BJ (cell line): ENCODE measurements at places on chromosomes 4 and X.

- DNase-seq, result no peak
Observed at GRCh38 chr4:6769233-6769988, 13.1 kb upstream of the KIAA0232 start.

DNA sequence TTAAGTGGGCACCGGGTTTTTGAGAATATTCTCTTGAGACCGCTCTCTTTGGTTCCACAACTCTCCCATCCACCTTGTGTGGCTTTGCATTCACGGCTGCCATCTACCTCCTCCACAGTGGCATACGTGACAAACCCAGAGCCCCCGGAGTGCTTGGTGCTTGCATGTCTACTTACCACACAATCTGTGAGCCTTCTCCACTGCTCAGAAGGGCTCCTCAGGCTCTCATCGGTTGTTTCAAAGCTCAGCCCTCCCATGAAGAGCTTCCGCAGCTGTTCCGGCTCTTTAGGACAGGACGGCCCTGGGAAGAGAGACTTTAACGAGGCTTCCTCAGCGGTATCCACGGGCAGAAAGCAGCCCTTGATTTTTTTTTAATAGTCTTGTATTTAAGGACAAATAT, 167.6 kb upstream of the ANK2 start:
- DNase-seq, result no peak

DNA sequence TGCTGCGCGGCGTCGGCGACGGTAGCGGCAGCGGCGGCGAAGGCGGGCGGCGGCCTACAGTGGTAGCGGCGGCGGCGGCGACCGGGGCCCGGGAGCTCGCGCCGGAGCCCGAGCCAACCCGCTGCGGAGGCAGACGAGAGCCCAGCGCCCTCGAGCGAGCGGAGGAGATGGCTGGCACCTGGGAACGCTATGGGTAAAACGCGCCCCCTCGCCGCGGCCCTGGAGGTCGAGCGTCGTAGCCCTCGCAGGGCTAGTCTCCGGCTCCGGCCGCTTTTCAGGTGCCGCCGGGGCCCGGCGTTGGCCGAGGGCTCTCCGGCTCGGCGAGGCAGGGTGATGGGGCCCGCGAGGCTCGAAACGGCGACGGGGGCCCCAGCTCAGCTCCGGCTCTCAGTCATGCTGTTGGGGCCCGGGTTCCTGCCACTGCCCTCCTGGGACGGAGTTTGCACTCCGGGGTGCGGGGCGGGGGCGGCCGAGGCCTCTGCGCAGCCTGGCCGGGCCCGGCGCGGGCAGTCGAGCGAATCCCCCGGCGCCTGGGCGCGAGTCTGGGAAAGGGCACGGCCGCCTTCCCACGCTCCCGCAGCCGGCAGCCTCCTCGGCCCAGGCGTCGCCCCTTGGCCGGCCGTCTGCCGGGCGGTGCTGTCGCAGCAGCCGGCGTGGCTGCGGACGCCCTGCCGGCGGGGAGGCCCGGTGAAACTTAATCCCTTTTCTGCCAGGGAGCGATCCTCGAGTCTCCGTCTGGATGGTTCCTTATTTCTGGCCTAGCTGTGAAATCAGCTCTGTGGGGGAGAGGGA, 768 bp downstream of the MID2 start:
- DNase-seq, result no peak

DNA sequence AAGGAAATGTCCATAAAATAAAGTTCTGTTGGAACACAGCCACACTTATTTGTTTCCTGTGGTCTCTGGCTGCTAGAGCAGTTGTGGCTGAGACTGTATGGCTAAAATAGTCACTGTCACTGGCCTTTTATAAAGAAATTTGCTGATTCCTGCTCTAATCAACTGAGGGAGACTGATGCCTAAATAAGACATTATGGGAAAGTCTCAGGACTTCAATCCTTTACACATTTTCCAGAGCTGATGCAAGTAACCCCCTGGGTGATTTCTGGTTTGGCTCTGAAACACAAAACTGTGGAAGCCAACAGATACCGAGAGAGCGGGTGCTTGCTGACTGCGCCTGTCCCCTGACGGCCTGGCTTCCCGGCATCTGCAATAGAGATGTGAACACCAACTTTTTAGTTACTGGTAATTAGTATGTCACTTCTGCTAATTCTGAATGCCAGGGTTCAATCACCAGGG, 64.0 kb downstream of the POLR2B start:
- no peak for DNase-seq

- DNase-seq, result no peak
Observed at GRCh38 chrX:45261005-45261404, 60.3 kb upstream of the DIPK2B start.

DNA sequence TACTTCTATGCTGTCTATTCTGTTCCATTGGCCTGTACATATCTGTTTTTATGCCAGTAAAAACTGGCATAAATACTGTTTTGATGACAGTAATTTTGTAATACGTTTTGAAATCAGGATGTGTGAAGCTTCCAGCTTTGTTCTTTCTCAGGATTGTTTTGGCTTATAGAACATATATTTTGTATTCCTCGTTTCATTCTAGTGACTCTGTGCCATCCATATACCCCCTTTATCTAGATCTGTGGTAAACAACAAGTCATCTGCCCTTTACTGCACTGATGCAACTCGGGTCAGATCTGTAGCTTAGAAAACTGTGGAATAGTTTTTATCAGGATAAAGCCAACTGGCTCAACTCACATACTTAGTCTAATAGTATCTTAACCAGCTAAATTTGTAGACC, 233.7 kb downstream of the PRDM5 start:
- no peak for DNase-seq

DNA sequence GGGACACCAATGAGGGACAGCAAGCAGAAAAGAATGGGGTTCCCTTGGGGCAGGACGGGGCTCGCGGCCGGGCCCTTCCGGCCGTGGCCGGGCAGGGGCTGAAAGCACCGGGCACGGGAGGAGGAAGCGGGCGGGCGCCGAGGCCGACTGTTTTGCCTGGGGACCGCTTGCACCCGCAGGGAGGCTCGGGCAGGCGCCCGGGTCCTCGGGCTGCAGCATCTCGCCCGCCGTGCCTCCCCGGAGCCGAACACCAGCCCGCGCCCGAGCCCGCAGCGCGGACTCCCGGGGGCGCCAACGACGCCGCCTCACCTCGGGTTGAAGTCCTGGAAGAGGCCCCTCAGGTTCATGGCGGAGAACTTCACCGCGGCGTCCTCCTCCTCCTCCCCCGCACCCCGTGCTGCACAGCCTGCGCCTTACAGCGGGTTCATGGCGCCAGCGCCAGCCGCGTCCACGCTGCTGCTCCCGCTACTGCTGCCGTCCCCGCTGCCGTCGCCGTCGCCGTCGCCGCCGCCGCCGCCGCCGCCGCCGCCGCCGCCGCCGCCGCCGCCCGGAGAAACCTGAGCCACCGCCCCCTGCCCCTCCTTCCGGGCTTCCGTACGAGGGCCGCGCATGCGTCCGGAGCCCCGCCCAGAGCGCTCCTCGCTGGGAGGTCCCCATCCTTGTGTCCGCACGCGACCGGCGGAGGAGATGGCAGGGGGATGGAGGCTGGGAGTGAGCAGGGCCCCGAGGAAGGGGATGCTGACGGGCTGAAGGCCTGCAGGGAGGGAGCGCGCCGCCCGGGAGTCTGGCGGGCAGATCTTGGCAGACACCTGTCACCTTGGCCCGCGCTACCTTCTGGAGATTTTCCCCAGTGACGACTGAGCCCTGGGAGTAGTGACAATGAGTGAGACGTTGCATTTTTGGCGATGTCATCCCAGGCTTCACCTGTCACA, at the start of gene TMEM185A:
Gene TMEM185A, minus strand, starts transcription at position 559 of the 932 bp plus-strand sequence. Its CDS starts 212 bp downstream, at position 347.
- DNase-seq, result no peak

DNA sequence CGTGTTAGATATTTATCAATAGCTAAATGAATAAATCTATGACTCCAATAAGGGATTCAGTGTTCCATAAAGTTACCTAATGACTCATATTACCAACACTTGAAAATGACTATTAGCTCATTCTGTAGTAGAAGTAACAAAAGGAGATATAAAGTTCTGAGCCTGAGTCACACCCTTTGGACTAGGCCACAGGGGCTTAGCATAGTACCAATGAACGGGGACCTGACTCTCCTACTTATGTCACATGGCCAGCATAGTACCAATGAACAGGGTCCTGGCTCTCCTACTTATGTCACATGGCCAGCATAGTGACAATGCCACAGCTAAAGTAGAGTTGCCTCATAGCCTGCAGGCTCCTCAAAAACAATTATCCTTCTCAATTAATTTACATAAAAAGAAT, 43.7 kb downstream of the MAGEB16 start:
- no peak for DNase-seq

DNA sequence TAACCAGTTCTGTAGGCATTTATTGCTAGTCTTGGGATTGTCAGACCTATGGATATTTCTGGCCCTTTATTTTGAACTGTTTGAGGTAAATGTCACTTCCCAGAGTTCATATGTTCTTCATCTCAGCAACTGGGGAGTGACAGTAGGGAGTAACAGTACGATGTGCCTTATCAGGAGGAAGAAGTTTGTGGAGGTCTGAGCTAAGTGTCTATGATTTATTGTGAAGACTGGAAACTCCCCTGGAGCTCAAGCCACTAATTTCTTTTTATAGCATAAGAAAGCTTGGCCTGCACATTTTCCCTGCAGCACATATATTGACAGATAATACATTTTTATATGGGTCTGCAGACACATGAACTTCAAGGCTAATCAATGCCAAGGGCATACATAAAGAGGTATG, 383.8 kb downstream of the GRXCR1 start:
- no peak for DNase-seq

- no peak for DNase-seq
Observed at GRCh38 chr4:37828843-37829242, 2.4 kb downstream of the PGM2 start.

GRCh38 chr4:73442275-73442674, 6.3 kb downstream of the AFP start:
- no peak for DNase-seq

DNA sequence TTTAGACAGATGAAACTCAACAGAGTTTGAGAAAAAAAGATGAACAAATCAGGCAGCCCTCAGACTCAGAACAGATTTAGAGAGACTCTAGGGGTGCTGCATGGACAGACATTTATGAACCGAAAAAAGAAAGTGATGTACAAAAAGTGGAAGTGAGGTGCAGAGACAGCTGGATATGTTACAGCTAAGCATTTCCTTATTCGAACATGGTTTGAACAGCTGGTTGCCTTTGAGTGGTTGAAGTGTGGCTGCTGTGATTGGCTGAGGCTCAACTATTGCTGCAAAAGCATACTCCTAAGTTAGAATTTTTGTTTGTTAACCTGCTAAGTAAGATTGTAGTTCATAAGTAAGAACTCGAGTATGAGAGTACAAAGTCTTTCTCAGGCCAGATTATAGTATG, 331.5 kb upstream of the PABPC4L start:
- no peak for DNase-seq

- no peak for DNase-seq
Observed at GRCh38 chrX:103879339-103879738, 47.3 kb upstream of the RAB9B start.

GRCh38 chr4:3524349-3524748, 7.9 kb downstream of the LRPAP1 start:
- no peak for DNase-seq

DNA sequence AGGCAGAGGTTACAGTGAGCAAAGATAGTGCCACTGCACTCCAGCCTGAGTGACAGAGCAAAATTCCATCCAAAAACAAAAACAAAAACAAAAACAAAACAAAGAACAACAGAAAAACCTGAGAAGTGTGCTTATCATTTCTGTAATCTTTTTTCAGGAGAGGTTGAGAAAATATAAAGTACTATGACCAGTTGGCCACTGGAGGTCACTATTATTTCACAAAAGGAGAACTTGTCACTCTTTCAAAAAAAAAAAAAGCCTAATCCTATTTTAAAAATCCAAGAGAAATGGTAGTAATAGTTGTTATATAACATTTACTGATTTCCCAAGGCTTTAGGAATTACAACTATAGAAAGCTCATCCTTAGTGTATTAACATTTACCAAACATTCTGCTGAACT, 24.9 kb upstream of the RNF150 start:
- DNase-seq, result no peak

DNA sequence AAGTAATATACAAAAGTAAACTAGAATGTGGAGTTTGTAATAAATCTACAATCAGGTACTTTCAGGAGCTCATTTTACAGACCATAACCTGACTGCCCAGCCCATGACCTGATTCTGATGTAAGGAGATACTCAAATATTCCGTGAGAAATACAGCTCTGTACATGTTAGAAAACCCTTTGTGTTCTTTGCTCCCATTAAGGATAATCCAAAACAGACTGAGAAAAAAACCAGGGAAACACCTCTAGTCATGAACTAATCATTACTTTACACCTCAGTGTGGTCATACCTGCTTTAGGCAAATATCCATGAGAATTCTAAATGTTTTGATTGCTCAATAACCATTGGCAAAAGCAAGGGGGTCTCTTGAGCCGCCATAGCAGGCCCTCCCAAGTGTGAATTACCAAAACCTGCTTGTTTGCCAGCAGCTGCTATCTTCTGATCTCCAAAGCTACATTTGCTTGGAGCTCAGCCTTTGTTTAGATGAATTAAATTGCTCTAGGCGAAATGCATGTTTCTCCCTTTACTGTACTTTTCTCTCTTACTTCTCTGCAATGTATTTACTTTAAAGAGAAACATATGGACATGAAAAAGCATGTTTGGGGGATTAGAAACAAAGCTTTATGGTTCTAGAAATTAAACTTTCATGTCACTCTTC, 79.1 kb downstream of the ANKRD50 start:
- no peak for DNase-seq

- DNase-seq, result no peak
Observed at GRCh38 chr4:53538756-53539155, 52.5 kb downstream of the LNX1 start.

DNA sequence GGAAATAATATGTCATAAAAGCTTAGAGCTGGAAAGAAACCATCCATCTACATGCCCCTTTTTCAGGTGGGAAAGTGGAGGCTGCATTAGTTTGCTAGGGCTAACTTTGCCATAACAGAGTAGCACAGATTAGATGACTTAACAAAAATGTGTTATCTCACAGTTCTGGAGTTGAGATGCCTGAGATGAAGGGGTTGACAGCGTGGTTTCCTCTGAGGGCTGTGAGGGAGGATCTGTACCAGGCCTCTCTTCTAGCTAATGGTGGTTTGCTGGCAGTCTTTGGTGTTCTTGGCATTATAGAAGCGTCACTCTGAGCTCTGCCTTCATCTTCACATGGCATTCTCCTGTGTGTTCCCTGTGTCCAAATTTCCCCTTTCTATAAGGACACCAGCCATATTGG, 2.4 kb downstream of the CHRNA9 start:
- DNase-seq, result no peak

- DNase-seq, result peak; percentile 28
Observed at GRCh38 chr4:68271851-68272357, 26.4 kb upstream of the TMPRSS11B start.

GRCh38 chrX:11261260-11261659, 32.0 kb upstream of the AMELX start:
- peak; percentile 19 for DNase-seq

- no peak for DNase-seq
Observed at GRCh38 chr4:182427554-182427953, 184.4 kb downstream of the TENM3 start.

- no peak for DNase-seq
Observed at GRCh38 chrX:8868906-8869305, 67.7 kb upstream of the FAM9A start.

DNA sequence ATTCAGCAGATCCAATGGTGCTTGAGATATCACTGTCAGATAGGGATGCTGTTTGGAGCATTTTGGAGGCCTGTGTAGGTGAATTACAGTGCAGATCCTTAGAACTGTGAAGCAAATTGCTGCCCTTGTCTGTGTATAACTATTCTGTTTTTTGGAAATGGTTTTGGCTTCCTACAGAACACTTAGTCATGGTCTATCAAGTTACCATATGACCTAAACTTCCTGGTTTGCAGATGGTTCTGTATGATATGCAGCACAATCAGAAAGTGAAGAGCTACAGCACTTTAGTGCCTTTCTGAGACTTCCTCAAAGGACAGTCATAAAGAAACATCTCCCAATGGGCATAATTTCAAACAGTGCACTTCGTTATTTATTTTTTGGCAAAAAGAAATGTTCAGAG, 688.6 kb downstream of the SH3BGRL start:
- no peak for DNase-seq
